ENCODE measurements at places on chromosomes 11 and 22.

DNA sequence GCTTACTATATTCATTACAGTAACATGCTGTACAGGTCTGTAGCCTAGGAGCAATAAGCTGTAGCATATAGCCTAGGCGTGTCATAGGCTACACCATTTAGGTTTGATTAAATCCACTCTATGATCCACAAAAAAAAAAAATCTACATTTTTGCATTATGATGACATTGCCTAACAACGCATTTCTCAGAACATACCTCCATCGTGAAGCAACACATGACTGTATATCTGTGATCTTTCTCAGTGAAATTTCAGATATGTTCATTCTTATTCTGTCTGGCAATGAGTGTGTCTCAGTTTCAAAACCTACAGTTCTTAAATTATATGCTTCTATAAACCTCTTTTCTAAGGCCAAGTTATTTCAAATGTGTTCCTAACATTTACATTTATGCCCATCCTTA is 140.3 kb downstream of the CADM1 start:
- DNase-seq, result no peak

DNA sequence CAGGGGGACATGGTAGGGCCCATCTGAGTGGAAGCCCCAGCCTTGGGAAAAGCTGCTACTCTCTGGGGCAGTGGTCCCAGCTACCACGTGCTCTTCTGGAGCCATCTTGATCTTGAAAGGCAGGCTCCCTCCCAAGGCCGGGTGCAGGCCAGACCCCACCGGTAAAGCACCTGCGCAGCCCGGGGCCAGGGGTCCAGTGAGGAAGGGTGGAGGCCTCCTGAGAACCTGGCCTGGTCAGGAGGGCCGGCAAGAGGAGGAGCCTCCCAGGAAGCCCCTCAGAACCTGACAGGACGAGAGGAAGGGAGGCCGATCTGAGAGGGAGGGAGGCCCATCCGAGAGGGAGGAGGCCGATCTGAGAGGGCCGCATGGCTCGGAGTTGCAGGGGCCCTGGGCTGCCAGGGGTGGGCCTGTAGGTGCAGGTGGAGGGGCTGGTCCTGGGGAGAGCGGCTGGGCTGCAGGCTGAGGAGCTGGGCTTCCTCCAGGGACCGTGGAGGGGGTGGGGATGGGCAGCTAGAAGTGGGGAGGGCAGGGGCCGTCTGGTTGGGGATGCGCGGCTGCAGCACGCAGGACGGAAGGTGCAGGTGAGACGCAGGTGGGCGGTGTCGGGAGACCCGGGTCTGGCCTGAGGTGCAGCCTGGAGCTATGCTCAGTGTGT is 529 bp downstream of the GRAMD4 start:
- no peak for DNase-seq

DNA sequence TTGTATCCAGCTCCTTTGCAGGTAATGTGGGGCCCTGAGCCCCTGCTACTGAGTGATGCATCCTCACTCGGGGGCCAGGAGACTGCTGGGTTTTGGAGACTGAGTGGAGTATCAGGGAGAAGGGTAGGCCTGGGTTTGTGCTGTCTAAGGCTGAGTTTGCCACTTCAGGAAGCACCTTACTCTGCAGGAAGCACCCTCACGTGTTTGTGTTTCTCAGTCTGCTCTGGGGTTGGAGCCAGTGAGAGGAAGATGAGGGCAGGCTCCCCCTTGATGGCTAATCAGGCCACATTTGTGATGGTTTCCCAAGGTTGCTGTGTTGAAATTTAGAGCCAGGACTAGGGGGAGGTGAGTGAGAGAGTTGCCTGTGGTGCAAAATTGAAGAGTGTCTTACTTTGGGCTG is 13.7 kb upstream of the THY1 start:
- DNase-seq, result no peak

DNA sequence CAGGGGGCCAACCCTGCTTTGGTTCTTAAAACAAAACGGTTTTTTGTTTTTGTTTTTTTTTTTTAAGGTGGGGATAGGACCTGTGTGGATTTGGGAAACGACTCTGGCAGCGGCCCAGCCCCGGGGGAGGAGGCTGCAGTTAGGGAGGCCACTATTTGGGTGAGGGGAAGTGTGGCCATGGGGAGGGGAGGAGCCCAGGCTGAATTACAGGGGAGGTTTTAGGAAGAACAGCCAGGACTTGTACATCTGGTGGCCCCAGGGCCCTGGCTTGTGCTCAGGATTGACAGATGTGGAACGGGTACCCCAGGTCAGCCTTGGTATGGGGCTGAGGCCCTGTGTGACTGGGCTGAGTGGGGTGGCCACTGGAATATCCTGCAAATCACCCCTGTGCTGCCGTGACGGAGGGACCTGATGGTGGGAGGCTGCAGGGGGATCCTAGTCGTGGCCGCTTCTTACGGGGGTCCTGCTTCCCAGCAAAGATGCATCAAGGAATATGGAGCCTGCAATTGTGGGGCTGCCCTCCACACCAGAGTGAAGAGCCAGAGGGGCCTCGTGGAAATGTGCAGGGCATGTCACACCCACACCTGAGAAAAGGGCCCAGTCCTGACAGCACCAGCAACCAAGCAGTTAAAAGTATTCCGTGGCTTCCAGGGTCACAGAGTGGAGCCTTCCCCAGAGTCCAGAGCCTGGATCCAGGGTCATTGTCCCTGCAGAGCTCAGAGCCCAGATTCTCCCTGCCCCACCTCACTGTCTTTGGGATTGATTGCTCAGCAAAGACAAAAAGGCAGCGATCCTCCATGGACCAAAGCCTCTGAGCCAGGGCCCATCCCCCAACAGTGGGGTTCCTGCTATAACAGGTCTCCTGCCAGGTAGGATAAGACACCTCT is 55.2 kb upstream of the WNT7B start:
- DNase-seq, result no peak

GRCh38 chr11:15687342-15687741 is 572.6 kb downstream of the INSC start:
- DNase-seq, result no peak

GRCh38 chr22:41913842-41914534 is 886 bp downstream of the SHISA8 start:
- no peak for DNase-seq

- peak; percentile 52 for DNase-seq
Measured at GRCh38 chr11:68724293-68724692, 27.0 kb downstream of the TESMIN start.

GRCh38 chr11:69437876-69438205 is 43.6 kb upstream of the LINC01488 start:
- DNase-seq, result no peak

DNA sequence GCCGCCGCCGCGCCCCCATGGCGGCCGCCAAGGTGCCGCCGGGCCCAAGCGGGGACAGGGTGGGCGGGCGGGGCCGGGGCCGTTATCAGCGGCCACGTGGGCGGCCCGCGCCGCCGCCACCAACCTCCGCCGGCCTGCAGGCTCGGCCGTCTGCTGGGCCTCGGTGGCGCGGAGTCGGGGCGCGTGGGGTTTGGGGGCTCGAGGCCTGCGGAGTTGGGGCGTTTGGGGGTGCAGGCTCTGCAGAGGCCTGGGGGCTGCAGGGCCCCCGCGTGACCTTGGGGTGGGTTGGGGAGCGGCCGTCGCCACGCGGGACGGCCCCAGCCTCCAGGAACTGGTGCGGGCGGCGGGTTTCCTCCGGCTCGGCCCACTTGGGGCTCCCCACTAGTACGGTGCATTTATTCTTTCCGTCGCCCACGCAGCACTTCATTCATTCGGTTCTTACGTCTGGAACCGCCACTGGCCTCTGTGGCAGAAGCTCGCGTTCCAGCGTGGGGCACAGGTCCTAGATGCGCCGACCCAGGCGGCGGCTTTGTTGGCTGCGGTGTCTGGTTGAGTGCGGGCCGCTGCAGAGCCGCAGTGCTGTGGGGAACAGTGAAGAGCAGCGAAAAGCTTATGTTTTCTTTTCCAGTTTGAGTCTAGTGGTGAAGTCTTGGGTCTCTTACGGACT is 740 bp upstream of the TRMT2A start:
- DNase-seq, result peak; percentile 40

GRCh38 chr11:74112877-74113276 is 57.9 kb downstream of the C2CD3 start:
- DNase-seq, result no peak

DNA sequence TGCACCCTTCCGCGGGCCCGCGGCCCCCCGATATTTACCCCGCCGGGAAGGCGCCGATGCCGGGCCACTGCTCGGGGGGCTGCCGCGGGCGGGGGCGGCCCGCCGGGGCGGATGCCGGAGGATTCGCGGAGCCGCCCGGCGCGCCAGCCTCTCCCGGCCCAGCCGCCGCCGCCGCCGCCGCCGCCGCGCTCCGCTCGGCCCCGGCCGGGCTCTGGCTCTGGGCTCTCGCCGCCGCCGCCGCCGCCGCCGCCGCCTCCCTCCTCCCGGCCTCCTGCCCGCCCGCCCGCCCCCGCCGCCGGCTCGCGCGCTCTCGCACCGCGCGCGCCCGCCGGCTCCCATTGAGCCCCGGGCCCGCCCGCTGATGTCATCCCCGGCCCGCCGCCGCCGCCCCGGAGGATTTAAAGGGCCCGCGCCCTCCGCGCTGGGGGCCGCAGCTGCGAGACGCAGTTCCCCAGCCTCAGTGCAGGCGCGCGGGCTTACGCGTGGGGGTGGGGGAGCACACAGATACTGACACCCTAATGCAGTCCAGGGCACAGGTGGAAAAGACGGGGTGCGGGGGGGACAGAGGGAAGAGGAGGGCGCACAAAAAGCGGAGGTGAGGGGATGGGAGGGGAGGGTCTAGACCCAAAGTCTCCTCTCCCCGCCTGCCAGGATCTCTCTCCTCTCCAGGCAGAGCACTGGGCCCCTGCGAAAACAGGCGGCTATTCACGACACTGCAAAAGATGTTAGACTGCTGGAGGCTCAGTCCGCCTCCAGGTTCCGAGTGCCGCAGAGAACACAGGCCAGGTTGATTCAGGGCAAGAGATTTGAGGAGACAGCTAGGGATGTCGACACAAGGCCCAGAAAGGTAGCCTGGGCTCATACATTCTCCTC is at the start of gene CSNK1E:
Gene CSNK1E, minus strand, starts transcription at position 312 of the 873 bp plus-strand sequence. CDS start 3,276 bp downstream, outside the sequence.
- DNase-seq, result peak; percentile 52

DNA sequence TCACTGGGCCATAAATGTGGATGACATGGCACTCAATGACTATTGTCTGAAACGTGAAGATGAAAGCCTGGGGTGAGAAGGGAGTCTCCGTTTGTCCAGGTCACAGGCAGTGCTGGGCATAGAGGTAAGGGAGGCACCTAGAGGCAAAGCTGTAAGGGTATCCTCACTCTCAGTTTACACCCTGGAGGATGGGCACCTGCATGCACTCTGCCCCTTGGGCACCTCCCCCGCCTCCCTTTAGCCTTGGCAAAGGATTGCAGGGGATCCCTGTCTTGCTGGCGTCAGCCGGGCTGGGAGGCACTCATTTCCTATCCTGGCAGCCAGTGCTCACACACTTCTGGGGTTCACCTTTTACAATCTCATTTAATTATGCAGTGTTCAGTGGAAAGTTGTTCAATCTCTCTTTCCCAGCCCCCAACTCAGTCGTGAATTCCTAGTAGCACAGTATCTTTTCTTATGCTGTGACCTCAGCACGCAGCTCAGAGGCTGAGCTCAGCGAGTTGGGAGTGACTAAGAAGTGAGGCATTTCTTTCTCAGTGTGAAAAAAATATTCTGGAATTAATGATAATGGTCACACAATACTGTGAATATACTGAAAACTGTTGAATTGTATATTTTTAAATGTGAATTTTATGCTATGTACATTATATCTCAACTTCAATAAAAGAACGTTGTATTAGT is 866.6 kb downstream of the BRD1 start:
- no peak for DNase-seq

DNA sequence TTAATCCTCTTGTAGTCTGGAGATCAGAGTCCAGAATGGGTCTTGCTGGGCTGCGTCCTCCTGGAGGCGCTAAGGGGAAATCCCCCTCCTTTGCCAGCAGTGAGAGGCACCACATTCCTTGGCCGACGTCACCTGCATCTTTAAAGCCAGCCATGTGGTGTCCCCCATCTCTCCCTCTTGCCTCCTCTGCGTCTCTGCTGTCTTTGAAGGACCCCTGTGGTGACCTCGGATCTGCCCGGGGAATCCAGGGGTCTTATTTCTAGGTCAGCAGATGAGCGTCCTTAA is 27.2 kb upstream of the PARVB start:
- DNase-seq, result no peak

GRCh38 chr11:128341280-128342248 is 245.8 kb downstream of the ETS1 start:
- DNase-seq, result no peak

DNA sequence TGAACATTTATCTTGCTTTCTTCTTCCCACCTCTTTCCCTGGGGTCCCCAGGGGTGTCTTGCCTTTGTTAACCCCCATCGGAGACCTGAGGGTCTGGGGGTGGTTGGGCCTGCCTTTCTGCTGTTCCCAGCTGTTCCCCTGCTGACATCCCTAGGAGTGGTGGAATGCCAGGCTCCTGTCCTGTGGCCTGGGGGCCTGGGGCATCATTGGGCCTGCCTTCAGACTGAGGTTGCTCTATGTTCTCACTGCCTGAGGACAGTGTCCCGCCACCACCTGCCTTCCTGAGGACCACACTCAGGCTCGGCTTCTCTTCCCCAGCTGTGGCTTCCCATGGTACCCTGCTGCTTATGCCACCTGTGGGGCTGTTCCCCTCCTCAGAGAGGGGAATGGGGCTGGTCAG is 1.1 kb upstream of the IL18BP start:
- DNase-seq, result no peak

- no peak for DNase-seq
Measured at GRCh38 chr11:76667271-76667818, 3.2 kb downstream of the LRRC32 start.

DNA sequence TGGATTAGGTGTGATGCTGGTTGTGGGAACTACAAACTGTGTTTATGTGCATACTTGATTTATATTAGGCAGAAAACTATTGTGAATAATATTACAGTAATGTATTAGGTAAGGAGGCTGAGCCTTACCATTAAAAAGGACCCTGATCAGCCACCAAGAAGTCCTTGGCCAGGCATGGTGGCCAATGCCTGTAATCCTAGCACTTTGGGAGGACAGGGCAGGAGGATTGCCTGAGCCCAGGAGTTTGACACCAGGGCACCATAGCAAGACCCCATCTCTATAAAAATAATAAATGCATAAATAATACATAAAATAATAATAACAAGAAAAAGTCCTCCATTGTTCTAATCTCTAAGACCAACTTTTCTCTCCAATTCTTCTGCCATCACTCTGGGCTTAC is 3.2 kb upstream of the ZBED5 start:
- no peak for DNase-seq

DNA sequence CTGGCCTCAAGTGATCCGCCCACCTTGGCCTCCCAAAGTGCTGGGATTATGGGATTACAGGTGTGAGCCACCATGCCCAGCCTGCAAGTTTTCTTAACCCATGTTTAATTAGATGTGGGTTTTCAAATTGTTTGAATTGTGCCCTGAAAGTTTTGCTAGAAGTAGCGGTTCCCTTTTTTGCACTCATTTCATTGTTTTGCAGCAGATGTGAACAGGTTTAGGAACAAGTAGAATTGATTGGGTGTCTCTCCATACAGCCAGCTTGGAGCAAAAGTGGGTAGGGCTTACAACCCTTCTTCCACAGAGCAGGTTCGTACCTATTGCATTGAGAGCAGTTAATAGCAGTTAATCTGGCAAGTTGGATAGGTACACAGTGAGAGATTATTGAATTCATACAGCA is 16.1 kb downstream of the EWSR1 start:
- no peak for DNase-seq

DNA sequence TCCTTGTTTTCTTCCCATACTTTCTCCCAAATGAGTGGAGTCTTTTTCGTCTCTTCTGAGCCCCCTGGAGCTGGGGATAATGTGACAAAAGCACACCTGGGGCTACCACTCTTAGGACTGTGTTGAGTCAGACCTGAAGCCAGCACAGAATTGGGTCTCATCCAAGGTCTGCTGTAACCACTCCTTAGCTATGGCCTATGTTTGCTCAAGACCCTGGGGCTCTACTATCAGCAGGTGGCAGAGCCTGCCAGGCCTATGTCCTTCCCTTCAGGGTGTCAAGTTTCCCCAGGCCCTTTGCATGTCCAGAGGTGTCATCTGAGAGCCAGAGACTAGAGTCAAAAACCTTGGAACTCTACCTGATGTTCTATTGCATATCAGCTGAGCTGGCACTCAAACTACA is 335.7 kb downstream of the DDX10 start:
- no peak for DNase-seq

Measured in inflammatory macrophage treated with lipopolysaccharide for 4 hours (primary cell).